ENCODE measurements at places on chromosomes 1 and 21.

DNA sequence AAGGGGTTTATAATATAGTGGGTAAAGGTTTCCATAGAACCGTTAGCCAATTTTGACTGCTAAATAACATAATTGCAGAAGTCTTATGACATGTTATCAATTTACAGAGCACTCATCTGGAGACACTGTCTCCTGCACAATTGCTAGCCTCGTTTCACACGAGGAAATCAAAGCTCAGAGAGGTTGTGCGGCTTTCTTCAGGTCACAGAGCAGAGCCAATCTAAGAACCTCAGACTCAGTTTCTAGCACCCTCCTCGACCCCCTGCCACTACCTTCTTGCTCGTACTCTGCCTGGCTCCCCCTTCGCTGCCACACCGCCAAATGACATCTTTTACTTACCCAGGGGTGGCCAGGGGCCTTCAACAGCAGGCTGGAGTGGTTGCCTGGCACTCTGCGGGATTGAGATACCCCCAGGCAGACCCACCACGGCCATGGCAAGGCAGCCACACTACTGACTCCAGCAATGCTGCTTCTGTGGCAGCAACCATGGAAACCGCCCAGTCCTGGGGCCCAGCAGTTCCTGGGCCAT is 16.0 kb upstream of the CASZ1 start:
- DNase-seq, result no peak

DNA sequence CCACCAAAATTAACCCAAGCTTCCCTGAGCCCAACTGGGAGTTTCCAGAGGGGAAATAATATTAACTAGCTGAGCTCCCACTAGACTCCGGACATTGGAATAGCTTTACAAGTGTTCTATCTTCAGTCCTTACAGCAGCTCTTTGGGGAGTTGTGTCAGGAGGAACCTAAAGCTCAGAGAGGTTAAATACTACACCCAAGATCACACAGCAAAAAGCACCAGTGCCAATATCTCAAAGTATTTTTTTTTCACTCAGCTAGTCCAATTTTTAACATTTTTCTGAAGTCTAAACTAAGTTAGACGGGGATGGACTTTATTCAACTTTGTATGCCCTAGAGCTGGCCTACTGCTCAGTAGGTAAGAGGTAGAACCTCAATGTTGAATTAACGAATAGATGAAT is 82.5 kb downstream of the ATP1A1 start:
- no peak for DNase-seq

DNA sequence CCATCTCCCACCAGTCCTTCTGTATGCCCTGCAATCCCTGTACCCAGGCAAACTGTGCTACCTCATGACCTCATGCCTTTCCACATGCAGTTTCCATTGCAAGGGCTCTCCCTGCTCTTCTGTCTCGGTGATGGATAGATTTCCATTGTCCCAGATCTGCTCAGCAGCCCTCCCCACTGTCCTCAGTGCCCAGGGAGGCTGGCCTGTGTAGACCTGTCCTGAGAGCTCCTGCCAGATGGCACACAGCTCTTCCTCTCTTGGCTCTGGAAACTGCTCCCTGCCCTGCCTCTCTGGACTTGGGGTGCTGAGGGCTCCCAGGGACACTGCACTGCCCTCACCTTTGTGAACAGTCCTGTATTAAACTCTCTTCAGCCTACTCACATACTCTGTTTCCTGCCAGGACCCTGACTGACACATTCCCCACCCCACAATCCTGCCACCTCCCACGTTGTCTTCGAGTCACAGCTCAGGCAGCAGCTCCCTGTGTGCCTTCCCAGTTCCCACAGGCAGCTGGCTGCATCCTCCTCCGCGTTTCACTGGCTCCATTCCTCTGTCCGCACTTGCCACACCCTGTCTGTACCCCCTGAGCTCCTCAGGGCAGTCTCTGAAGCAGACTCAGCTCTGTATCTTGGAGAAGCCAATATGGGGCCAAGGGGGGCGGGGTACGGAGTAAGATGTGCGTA is 57.0 kb downstream of the SPATA46 start:
- DNase-seq, result no peak

GRCh38 chr1:32291145-32291707 is 657 bp upstream of the HDAC1 start:
- no peak for DNase-seq

GRCh38 chr1:104266612-104267011 is 516.9 kb downstream of the AMY1C start:
- DNase-seq, result no peak

DNA sequence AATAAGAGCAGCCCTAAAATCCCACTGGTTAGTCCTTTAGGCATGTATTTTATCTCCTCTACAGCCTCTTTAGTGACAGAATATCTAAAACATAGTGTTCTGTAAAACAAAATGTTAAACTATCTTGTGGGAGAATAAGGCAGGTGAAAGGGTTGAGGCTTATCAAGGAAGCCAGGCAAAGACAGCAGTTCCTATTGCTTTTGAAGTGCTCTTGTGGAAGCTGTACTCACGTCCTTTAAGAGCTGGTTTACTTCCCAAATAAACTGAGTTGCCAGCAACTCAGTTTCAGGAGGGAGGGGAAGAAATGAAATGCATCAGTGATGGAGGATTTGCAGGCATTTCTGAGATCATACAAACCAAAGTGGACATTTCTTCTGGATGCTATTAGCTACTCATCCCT is 529.6 kb upstream of the ZRANB2 start:
- DNase-seq, result no peak

- no peak for DNase-seq
Observed at GRCh38 chr1:65048335-65048734, 82.0 kb upstream of the JAK1 start.

- no peak for DNase-seq
Observed at GRCh38 chr1:227940791-227941241, 6.9 kb downstream of the WNT9A start.

DNA sequence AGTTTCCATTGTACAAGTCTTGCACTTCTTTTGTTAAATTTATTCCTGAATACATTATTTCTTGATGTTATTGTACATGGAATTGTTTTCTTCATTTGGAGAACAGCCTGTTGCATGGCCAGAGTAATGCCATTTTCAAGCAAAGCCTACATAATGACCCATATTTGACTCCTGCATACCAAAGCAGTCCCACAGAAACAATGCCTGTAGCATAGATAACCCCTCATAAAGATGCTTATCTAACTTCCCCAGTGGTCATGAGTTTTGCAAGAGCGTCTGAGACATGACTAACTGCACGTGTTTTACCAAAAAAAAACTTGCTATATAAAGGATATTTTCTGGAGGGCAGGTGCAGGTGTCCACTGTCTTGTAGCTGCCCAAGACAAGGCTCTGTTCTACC is 30.3 kb upstream of the RLF start:
- DNase-seq, result no peak

DNA sequence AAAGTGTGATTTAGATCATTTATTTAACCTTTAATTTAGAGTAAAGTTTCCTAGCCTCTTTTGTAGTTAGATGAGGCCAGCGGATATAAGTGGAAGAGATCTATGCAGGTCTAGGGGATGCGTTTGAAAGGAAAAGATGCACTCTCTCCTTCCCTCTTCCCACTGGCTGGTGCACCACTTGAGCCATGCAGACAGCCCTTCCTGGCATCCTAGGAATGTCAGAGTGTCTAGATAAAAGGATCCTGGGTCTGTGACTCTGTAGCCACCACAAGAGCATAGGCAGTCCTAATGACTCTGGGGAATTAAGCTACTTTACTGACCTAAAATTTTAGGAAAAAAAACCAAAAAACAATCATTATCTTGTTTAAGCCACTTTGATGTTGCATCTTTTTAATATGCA is 16.0 kb upstream of the STUM start:
- no peak for DNase-seq

DNA sequence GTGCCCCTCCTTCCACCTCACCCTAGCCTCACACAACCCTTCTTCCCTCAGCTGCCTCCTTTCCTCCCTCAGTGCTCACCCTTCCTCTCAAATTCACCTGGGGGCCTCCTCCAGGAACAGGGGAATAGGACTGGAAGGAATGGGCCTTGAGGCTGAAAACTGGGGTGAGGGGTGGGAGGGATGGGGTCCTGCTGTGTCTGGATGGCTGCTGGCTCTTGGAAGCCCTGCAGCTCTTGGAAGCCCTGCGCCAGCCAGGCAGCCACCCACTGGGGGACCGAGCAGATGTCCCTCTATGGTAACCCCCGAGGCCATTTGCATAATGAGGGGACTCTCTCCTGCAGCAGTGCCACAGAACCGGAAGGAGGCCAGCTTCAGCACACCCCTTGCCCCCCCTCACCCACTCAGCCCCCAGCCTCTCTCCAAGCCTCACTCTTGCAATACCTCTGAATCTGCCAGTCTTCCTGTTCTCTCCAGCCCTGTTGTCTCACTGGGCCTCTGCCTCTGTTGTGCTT is 85.2 kb downstream of the KIRREL1 start:
- no peak for DNase-seq

- DNase-seq, result no peak
Observed at GRCh38 chr1:24961334-24961733, 31.3 kb upstream of the RUNX3 start.

GRCh38 chr1:106268070-106268469 is 788.4 kb upstream of the PRMT6 start:
- no peak for DNase-seq

DNA sequence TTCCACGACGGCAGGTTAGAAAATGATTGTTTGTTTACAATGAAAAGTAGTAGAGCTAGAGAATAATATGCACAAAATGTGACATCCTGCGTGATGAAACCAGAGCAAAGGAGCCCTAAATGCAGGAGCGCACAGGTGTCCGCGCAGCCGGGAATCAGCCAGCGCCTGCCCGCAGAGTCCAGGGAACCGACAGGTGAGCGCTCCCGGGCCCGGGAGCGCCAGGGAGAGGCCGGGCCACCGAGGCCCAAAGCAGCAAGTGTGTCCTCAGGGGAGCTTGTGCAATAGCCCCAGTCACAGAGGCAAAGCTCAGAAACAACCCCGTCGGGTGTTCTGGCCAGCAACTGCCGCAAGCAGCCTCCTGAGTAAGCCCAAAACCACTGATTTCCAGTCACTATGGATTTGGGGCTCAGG is 789 bp upstream of the GALE start:
- no peak for DNase-seq

GRCh38 chr1:55654750-55655149 is 439.6 kb upstream of the USP24 start:
- DNase-seq, result no peak

- DNase-seq, result no peak
Observed at GRCh38 chr1:33350611-33351280, 29.8 kb upstream of the A3GALT2 start.

GRCh38 chr1:81999364-81999763 is 198.6 kb downstream of the ADGRL2 start:
- no peak for DNase-seq

- DNase-seq, result peak; percentile 22
Observed at GRCh38 chr1:8472668-8473067, 154.8 kb downstream of the SLC45A1 start.

GRCh38 chr1:16960560-16961296 is 19.7 kb downstream of the MFAP2 start:
- DNase-seq, result peak; percentile 64

DNA sequence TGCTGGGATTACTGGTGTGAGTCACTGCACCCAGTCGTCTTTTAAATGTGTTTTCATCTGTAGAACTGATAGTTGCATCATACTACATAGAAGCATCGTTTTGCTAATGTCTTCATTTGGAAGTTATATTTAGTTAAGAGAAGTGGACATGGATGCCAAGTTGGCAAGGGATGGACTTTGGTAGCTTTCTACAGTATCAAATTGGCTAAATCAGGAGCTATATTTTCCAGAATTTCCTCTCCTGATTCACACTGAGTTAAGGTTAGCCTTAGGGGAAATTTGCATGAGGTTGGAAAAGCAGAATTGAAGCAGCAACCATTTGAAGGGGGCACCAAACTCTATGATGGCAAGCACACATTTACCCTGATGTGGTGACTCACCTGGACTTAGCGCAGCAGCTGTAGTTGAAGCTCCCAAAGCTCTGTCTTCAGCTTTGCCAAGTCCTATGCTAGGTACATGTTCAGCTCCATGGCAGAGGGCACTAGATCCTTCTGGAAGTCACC is 43.9 kb downstream of the DUSP10 start:
- DNase-seq, result no peak

DNA sequence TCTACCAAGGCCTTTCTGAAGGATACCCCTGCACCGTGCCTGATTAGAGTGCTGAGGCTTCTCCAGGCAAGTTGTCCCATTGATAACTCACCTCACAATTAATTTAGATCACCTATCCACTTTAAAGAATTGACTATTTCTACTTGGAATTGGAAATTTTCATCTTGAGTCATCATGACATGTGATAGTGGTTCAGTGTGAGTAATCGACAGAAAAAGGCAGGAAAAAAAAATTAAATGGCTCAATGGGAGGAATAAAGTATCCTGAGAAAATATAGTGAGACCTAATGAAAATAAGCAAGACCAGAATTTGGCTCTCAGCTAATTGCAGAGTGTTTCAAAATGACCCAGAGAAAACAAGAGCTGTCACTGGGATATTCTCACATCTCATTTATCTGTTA is 222.4 kb upstream of the C8B start:
- DNase-seq, result no peak

- DNase-seq, result no peak
Observed at GRCh38 chr1:91795591-91796389, 90.2 kb downstream of the TGFBR3 start.

DNA sequence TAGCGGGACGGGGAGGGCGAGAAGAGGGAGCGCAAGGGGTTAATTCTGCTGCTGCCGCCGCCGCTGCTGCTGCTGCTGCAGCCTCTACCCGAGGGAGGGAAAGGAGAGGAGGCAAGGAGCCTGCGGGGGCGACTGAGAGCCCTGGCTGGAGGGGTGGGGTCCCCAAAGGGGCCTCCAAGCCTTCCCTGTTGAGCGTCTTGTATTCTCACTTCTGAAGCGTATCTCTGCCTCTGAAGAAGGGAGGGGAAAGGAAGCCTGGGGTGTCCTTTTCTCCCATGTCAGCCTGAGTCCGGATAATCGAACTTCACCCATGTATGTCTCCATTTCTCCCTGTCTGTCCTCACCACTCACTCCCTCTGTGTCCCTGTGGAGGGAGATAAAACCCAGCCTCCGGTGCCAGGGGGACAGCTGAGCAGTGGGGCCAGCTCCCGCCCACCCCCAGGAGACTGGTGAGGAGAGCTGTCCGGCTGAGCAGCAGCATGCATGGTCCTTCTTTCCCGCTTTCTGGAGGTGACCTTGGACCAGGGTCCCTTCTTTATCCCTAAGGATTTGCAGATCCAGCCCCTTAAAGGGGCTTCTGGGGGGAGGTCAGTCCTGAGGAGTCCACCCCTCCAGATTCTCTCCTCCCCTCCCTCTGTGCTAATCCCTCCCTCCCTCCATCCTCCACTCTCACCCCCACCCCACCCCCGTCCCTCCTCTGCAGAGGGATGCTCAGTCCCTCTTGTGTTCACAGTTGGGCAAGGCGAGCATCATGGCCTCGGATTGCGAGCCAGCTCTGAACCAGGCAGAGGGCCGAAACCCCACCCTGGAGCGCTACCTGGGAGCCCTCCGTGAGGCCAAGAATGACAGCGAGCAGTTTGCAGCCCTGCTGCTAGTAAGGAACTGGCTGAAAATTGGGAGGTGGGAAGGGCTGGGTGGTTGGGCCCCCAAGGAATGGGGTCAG is 1.0 kb downstream of the NCDN start:
- no peak for DNase-seq

DNA sequence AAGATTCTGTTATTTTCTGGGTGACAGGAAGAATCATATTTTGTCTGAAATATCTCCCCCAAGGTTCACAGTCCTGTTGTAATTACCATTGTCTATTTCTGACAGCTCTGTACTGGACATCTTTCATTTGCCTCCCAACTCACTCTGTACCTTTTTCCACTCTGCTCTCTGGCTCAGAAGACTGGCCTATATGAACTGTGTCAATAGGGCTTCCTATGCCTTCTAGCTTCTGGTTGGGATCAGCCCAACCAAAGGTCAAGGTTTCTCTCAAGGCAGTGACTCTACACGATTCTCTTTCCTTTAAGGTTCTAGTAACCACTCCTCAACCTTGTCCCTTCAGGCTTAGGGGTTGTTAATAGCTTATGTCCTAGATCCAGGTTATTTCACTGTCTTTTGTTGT is 17.5 kb downstream of the KLHL12 start:
- DNase-seq, result no peak
